T-cell (primary cell): ENCODE measurements at places on chromosomes 12 and 14. TPM values are rescaled to one million over a fixed set of nuclear protein-coding genes. Genes with fewer than 3 reads are reported as not detected.

GRCh38 chr12:119208626-119209061, 29.9 kb downstream of the HSPB8 start:
- DNase-seq, result no peak

- DNase-seq, result no peak
Observed at GRCh38 chr12:124675881-124676713, 108.7 kb upstream of the NCOR2 start.

DNA sequence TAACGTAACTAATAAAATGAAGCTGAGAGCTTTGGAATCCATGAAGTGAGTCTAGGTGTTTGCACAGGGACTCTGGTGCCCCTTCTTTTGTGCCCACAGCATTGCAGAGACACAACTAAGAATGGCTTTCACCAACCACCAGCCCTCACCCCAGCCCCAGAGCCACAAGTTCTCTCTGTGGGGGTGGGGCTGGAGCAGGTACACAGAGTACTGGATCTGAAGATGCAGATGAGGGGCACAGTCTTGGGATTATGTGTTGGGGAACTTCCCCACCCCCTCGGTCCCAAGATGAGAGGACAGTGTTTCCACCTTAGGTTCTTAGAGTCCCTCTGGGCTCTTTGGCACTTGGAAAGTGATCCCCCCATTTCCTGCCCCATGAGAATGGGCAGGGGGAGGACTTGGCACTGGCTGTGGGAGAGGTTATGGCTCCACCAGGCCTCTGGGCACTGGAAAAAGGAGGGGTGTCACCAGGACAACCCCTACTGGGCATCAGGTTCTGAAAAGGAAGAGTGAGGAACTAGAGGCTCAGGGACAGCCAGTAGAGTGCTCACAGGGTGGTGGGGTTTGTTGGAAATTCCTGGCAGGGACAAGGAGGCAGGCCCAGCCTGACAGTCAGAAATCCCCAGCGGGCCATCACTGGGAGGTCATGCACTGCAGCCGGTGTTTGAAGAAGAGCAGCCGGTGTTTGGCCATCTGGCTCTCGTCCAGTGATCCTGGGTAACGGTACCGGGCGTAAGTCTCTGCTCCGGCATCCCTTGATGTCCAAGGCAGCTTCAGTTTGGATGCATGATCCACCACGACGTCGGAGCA, 6.7 kb downstream of the B4GALNT1 start:
- DNase-seq, result no peak

- DNase-seq, result no peak
Observed at GRCh38 chr12:5348057-5348456, 83.9 kb upstream of the NTF3 start.

DNA sequence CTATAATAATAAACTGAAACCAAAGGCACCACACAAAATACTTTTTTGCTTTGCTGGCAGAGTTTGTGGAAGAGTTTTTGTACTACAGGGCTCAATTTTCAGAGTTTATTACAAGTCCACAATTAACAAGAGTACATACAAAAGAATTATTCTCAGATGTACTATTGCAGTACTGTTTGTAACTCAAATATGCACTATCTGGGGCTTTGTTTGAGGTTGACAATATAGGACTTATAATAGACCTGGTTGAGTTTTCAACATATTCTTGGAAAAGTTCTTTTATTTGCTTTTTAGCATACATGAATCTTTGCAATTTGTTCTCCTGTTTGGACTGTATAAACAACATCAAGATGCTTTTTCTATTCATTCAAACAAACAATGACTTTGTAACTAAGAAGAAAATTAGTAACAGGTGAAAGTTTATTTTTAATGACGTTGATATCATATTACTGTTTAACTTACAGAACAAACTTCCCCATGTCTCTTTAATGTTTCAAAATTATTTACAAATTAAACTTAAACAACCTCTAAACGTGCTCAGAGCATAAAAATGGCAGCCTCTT, 407.4 kb upstream of the PRICKLE1 start:
- no peak for DNase-seq

DNA sequence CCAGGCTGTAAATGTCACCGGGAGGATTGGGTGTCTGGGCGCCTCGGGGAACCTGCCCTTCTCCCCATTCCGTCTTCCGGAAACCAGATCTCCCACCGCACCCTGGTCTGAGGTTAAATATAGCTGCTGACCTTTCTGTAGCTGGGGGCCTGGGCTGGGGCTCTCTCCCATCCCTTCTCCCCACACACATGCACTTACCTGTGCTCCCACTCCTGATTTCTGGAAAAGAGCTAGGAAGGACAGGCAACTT, 1.3 kb downstream of the GAPDH start:
- no peak for DNase-seq

GRCh38 chr12:6796576-6796975, 7.2 kb downstream of the CD4 start:
- no peak for DNase-seq

DNA sequence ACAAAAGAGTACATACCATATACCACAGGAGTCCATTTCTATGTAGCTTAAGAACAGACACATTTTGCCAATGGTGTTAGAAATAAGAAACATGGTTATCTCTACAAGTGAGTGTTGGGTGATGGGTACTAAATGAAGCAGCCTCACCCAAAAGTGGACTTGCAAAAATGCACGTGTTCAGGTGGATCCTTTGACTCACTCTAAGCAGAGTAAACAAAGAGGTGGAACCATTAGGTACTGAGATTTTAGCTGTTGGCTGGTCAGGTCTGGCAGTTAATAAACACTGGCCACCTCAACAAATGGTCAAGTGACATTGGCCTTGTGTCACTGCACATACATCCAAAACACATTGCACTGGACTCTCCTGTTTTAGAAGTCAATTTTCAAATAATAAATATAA, 27.6 kb downstream of the EVL start:
- DNase-seq, result no peak

GRCh38 chr12:124492879-124493808, 74.3 kb downstream of the NCOR2 start:
- no peak for DNase-seq

DNA sequence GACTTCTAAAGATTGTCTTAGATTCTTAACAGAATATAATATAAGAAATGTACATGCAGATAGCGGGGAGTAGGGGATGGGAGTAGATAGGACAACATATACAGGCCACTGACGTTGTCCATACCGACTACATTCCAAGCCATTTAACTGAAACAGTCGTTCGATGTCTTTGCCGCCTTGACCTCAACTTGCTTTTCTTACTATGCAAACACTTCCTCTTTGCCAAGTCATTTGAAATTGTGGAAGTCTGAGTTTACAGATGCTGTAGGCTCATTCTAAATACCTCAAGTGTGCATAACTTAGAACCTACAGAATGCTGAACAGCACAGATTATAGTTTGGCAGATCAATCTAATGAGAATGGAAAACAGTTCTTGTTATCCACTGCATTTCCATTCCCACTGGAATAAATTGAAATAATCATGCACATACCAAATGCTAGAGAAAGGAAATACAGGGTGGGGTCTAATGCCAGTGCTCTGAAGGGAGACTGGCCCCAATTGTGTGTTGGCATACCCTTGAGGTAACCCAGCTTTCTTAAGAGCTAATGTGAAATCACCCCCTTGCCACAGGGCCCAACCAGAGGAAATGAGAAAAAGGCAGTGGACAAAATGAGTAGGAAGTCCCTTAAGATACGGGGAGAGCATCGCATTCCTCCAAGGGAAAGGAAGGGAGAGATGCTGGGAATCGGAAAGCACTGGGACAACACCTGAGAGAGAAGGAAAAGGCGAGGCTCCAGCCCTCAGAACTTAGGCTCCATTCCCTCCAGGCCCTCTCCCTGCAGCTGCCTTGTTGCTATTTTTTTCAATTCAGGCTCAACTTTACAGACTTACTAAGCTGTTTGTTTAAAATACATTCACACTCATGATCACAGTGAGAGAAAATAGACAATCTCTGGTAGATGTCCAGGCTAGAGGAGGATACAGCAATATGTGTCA, 380.9 kb upstream of the TMTC1 start:
- DNase-seq, result no peak

DNA sequence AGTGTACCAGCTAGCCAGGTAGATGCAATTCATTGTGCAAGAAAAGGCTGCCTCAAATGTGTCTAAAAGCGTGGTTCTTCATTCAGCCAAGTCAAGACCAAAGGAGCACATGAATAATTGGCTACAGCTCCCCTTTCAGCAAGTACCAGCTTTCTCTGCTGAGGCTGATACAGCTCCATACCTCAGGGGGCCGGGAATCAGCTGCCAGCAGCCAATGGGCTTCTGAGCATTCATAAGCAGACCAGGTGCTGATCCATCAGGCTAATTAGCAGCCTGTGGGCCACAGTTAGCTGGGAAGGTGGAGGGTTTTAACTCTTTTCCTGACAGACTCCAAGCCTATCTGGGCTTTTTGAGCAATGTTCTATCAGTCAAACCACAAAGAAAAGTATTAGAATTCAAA, 264.7 kb downstream of the APAF1 start:
- no peak for DNase-seq

GRCh38 chr12:10189653-10190052, 10.8 kb downstream of the TMEM52B start:
- DNase-seq, result no peak

GRCh38 chr12:50678650-50679365, 85.1 kb upstream of the ATF1 start:
- DNase-seq, result no peak

DNA sequence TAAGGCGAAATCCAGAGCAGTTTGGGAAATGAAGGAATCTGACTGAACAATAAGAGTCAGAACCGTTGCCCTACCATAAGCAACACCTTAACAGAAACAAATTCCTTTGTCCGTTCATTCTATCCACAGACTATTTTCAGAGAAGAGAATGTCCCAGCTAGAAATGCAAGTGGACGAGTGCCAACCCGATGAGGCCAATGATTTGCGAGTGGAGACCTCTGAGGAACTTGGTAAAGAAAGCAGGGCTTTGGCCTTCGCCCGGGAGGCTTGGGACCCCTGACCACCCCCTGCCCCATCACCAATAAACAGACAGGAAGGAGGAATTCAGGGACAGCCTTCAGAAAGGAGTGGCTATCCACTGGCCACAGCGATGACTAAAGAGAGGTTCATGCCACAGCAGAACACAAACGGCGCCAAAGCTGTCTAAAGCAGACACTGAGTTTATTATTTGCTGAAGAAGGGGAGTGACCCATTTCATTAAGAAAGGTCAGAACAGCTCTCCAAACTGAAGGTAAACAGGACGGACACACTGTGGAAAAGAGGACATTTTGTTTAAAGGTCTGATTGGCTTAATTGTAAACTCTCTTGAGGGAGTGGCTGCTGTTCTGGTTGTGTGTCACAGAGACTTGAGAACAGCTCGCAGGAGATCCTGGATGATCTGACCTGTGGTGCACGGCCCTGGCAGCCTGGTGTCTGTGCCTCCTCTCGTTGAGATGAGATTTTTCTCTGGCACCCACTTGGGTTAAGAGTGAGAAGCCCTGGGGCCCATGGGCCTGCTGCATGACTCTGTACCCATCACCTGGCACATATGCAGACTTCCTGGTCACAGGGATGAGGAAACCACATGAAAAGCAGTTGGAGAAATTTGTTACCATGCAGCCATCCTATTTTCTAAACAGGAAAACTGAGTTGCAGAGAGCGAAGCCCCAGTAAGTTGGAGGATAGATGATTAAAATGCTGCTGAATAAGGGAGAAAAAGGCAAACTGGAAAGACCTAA, 142.0 kb upstream of the PZP start:
- DNase-seq, result no peak

DNA sequence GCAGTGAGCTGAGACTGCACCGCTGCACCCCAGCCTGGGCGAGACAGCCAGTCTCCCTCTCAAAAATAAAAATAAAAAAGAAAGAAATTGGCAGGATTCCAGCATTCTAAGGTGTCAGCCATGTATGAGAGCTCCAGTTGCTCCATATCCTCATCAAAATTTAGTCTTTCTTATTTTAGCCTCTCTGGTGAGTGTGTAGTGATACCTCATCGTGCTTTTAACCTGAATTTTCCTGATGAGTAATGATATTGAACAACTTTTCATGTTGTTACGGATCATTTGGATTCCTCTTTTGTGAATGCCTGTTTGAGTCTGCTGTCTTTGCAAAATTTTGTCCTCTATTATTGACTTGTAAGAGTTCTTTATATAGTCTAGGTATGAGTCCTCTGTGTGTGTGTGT, 28.5 kb downstream of the CCDC60 start:
- no peak for DNase-seq

DNA sequence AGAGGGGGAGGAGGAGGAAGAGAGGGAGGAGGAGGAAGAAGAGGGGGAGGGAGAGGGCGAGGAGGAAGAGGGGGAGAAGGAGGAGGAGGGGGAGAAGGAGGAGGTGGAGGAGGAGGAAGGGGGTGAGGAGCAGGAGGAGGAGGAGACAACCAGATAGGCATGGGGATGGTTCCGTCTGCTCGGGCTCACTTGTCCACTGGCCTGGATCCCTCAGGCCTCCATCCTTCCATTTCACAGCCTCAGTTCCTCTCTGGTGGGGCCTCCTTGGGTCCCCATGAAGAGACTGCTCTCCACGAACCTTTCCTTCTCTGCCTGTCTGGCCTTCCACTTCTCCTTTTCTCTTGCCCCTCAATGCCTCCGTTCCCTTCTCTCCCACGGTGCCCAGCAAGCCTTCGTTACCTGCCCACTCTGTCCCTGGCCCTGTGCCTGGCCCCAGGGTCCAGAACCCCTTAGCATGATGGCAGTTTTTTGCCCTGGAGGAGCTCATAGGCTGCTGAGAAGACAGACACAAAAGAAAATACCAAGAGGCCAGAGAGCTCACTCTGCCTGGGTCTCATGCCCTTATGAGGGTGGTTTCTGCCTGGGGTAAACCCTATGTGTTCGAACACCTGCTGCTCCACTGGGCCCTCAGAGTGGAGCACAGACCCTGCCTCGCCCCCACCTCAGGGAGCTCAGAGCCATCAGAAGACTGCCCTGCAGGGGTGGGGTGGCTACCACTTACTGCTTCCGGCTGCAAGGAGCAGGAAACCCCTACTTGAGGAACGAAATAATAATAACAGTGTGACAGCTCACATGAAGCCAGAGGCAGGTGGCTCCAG, 11.7 kb upstream of the CACNA2D4 start:
- DNase-seq, result no peak

DNA sequence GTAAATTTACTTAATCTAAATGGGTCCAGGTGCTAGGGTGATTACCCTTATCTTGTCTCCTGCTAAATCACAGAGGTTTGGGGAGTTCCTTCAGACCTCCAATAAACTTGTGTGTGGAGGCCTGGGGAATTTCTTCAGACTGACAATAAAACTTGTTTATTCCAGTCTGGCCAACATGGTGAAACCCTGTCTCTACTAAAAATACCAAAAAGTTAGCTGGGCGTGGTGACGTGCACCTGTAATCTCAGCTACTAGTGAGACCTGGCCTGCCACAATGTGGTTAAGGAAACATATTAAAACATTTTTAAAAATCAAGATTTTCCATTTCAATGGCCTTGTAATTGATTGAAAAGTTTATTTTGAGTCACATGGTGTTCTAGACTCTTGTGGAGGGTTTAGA, 126.9 kb upstream of the FGD4 start:
- DNase-seq, result no peak

Gene SSTR1
- not detected for total RNA-seq

Gene POLR3B
- total RNA-seq, result 7.0 TPM

Gene SERPINA1
- 0.63 TPM for total RNA-seq

Gene GON7
- total RNA-seq, result 5.7 TPM

Gene PROX2
- not detected for total RNA-seq

Gene SDS
- not detected for total RNA-seq

Gene FOXJ2
- 31.9 TPM for total RNA-seq

Gene SLC4A8
- 2.9 TPM for total RNA-seq

Gene C14orf132
- total RNA-seq, result 6.6 TPM

Gene TMEM132C
- total RNA-seq, result not detected

Gene NINJ2
- 2.6 TPM for total RNA-seq

Gene UTP20
- 16.9 TPM for total RNA-seq
